ENCODE measurements at places on chromosomes 11 and 22.

- DNase-seq, result no peak
These were observed 7.8 kb downstream of the MS4A12 start for GRCh38 chr11:60500276-60500910.

DNA sequence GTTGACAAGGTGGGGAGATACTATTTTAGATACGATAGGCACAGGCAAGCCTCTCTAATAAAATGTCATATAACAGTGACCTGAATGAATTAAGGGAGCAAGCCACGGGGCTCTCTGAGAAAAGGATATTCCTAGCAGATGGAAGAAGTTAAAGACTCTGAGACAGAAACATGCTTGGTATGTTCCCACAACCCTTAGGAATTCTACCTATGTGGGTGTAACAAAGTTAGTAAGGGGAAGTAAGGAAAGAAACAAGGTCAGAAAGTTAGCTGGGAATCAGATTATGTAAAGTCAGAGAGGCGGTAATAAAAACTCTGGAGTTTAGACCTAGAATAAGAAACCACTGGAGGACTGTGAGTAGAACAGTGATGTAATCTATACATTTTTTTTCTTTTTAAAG is 59.7 kb upstream of the GDPD4 start:
- DNase-seq, result no peak

GRCh38 chr11:69670158-69670845 is 4.9 kb downstream of the LTO1 start:
- DNase-seq, result peak; percentile 49

GRCh38 chr22:37244114-37244921 is at the start of gene RAC2:
RAC2 (minus strand) TSS chr22:37244269; CDS start chr22:37244148, 121 bp downstream.
- DNase-seq, result peak; percentile 90

GRCh38 chr11:3970108-3970507 is 114.6 kb downstream of the STIM1 start:
- DNase-seq, result no peak

GRCh38 chr11:45423036-45423435 is 136.9 kb upstream of the SYT13 start:
- DNase-seq, result no peak

DNA sequence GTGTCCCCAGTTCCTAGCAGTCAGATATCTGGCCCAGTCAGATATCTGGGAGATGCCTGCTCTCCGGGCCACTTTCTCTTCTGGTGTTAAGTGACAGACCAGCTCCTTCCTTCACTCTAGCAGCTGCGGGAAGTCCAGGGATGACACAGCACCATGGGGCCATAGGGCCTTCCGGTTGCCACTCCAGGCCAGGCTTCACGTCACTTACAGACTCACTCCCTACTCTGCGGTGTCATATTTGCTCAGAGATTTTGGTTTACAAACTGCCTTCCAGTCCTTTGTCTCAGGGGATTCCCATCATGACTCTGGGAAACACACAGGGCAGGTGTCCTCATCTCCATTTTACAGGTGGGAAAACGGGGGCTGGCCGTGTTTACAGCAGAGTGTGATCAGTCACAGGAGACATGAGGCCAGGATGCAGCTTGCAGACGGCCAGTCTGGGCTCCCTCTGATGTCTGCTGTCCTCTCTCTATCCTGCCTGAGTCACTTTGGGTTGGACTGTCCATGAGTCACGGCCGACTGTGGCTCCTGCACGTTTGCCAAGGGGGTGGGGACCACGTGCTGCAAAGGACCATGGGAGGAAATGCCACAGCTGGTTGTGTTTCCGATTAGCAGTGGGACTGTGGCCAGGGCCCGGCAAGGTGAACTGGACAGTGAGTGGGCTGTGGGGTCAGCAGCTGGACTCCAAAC is 8.2 kb upstream of the TBC1D22A start:
- peak; percentile 38 for DNase-seq

DNA sequence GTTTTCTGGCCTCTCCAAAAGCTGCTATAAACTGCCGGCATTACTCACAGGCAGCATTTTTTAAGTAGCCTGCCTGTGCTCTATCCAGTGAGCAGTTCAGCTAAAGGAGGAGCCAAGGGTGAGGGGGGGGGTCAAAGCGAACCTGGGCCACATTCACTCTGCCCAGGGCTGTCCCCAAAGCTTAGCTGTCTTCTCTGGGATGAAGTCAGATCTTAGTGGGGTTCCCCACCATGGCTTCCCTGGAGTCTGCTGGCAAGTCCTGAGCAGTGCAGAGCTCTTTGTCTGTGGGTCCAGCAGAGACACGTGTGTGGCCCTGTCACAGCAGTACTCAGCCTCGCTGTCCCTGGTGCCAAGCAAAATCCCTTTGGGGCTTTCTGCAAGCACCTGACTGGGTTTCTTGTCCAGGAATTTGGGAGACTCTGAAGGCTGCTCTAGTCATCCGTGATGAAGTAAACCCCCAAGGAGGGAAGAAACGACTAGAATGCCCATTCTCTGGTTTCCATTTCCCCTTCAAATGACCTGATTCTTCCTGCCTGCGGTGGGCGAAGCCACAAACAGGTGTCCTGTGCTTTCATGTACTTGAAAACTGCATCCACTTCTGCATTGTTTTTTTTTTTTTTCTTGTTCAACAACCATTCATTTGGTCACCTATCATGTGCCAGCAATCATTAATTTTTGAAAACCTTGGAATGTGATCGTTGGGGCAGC is 2.6 kb downstream of the KCNJ5 start:
- DNase-seq, result no peak

DNA sequence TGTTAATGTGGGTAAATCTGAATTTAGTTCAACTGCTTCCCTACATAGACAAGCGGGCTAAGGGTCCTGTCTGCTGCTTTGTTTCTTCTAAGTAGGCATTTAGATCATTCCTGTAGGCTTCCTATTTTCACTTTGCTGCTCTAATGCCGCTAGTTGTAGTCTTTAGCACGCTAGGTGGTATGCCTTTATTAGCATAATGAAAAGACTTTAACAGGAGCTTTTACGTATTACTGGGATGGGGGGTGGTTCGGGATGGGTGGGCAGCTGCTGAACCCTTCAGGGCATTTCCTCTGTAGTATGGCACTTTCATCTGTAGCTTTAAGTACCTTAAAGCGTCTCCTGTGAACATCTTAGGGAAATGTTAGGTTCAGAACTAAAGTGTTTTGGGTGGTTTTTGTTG is 85.3 kb downstream of the GGT1 start:
- DNase-seq, result no peak

DNA sequence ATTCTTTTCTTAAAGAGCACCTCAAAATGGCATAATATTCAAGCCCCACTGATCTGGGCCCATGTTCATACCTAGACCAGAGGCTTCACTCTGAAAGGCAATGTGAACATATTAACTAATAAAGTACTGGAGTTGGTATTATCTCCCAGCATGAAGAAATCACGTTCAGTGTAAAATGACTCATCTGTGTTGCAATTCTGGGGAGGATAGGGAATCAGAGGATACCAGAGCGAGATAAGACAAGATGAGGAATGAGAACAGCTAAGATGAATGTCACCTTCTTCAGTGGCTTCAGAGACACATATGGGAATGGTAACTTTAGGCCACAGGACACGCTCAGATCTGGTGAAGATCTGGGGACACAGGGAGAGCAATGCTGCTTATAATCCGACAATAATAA is 121.1 kb downstream of the NTM start:
- no peak for DNase-seq

- DNase-seq, result peak; percentile 24
These were observed 23.8 kb downstream of the LRRC10B start for GRCh38 chr11:61532134-61533038.

DNA sequence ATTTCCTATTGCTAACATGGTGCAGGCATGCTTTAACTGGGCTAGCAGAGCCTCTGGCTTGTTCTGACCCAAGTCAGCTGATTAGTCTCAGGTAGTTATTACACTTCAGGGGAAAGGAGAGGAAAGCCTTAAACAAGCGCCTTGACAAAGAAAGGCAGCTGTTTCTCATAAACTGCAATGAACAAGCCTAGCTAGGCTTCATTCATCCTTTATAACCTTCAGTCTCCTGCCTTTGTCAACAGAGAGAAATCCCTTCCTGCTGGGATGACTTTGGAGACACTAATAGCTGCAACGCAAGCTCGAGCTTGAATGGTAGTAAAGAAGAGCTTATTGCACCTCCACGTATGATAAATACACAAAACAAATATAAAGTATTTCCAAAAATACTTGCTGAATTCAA is 68.4 kb downstream of the CCDC34 start:
- DNase-seq, result no peak

- DNase-seq, result no peak
These were observed at the start of gene LARGE1 for GRCh38 chr22:33920197-33920540. LARGE1 (minus strand) TSS chr22:33920476.

DNA sequence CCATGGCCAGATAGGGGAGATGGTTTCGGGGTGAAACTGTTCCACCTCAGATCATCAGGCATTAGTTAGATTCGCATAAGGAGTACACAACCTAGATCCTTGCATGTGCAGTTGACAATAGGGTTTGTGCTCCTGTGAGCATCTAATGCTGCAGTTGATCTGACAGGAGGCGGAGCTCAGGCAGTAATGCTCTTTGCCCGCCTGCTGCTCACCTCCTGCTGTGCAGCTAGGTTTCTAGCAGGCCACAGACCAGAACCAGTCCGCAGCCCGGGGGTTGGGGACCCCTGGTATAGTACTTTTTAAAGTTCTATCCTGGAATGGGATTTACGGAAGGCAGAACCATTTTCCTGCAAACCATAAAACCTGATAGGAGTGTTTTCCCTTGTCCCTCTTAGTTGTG is 54.6 kb downstream of the POLD3 start:
- DNase-seq, result no peak

DNA sequence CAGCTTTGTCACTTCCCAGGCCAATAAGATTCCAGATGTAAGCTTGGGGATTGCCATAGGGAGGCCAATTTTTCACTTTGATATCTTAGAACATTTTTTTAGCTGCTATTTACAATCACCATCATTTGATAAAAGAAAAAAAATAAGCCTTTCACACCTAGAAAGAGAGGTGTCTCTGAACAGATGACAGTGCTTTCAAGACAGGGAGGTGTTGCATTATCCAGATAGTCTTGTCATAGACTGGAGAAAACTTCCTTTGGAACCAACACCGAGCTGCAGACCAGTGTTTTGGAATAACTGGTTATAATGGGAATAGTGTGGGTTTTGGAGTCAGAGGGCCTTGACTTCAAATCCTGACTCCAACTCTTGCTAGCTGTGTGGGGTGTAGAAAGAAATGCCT is 101.0 kb downstream of the SLC1A2 start:
- DNase-seq, result no peak

DNA sequence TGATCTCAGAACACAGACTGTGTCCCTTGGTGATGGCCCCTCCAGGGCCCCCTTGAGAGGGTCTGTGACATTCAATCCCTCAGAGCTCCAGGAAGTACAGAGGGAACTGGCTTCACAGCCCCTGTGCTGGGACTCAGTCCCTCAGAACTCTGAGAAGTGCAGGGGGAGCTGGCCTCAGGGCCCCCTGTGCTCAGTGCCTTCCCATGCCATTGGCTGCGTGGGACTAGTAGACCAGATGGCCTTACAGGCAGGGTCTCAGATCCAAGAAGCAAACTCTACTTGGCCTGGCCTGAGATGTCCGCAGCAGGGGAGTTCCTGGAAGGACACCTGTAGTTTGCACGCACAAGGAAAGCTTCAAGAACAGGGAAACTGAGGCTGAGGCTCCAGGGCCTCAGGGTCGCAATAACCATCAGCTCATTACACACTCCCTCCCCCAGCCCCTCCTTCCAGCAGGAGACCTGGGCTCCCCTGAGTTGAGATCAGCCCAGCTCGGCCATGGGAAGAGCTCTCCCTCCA is 138.4 kb downstream of the BRD1 start:
- DNase-seq, result no peak

- DNase-seq, result no peak
These were observed 60.3 kb downstream of the ATXN10 start for GRCh38 chr22:45731798-45732495.

GRCh38 chr22:42770941-42771647 is 50.4 kb upstream of the A4GALT start:
- no peak for DNase-seq

DNA sequence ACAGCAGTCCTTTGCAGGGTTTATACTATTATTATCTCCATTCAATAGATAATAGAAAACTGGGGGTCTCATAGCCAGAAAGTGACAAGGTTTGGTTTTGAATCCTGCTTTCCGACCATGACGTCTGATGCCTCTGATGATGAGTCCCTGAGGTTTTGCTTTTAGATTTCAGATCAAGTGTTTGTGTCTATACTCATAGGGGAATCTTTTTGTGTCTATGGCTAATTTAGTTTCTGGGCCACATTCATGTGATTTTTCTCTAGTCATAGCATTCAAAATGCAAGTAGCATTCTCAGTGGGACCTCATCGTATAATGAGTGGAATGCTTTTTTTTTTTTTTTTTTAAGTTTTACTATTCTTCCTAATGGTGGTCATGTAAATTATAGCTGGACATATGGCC is 72.9 kb downstream of the TNRC6B start:
- DNase-seq, result no peak

DNA sequence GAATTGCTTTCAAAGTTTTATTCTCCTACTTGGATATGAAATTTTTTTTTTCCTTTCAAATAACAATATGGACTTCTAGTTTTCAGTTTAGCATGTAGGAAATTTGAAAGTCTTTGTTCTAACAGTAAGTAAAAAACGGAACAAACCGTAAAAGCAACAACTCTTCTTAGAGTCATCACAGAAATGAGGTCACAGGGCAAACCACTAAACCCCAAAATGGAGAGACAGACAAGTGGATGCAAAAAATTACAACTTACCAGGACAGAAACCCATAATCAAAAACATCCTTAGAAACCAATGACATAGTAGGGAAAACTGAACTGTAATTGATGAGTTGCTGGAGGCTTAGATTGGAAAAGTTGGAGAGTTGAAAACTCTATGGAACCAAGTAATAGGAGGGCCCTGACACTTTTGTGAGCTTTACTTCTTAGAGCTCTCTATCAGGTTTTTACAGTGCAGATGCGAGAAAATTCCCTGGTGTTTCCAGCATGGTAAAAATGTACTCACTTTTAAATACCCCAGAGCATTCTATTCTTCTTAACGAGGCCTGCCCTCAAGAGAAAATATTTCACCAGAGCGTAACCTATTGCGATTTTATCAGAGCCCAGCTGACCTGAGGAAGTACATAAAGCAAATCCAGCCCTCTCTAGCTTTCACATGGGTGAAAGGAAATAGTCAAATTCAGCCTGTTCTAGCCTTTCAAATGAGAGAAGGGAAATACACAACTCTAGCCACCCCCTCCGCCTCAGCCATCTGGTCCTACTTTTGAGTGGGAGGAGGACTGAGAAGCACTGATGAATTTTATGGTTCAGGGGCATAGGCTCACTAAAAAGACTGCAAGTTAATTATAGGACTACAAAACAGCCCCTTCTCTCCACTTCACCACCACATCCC is 39.1 kb downstream of the CASP12 start:
- DNase-seq, result no peak

GRCh38 chr11:68211546-68211945 is 1.6 kb downstream of the KMT5B start:
- no peak for DNase-seq

All from activated gamma-delta T cell treated with Interleukin-2 at 50 U/mL for 16 hours (primary cell).